ENCODE measurements at places on chromosomes 12 and 14.
A peak's percentile ranks its signal among the peaks of the same experiment; 100 is the strongest.

GRCh38 chr14:39827901-39828655 is 395.8 kb upstream of the FBXO33 start:
- no peak for DNase-seq

GRCh38 chr14:47389535-47389934 is 285.9 kb downstream of the MDGA2 start:
- DNase-seq = peak; percentile 90

DNA sequence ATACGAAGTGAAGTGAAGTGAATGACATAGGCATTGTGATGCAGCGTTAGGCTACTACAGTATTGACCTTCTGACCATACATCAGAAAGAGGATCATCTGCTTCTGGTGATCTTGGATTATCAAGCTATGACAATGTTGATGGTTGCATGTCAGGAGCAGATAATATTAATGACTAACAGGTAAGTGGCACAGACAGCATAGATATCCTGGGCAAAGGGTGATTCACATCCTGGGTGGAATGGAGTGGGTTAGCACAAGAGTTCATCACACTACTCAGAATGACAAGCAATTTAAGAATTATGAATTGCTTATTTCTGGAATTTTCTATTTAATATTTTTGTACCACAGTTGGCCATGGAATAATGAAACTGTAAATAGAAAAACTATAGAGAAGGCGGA is 397.9 kb upstream of the ATP2B1 start:
- DNase-seq = no peak

DNA sequence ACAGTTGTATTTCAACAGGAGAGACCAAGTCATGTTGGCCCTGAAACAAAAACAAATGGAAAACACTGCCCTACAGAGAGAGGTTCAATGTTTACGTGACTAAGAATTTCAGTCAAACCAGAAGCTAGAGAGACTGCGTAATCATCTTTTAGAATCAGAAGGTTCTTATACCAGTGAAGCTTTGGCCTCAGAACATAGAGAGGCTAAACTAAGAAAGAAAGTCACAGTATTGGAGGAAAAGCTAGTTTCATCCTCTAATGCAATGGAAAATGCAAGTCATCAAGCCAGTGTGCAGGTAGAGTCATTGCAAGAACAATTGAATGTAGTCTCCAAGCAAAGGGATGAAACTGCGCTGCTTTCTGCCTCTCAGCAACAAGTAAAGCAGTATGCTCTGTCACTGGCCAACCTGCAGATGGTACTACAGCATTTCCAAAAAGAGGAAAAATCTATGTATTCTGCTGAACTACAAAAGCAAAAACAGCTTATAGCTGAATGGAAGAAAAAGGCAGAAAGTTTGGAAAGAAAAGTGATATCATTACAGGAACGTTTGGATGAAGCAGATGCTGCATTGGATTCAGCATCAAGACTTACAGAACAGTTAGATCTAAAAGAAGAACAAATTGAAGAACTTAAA is 32.5 kb upstream of the NUAK1 start:
- no peak for DNase-seq

- DNase-seq = no peak
Measured at GRCh38 chr12:46154221-46154985, 114.4 kb downstream of the SLC38A1 start.

All from mesendoderm (in vitro differentiated cells).